Renal pelvis (tissue), 12 donors: ENCODE measurements at places on chromosomes 1 and 21.

- no peak for DNase-seq
These were observed 71.0 kb downstream of the POU2F1 start for GRCh38 chr1:167291539-167292185.

GRCh38 chr1:50419907-50420677, 3.2 kb downstream of the DMRTA2 start:
- no peak for DNase-seq

DNA sequence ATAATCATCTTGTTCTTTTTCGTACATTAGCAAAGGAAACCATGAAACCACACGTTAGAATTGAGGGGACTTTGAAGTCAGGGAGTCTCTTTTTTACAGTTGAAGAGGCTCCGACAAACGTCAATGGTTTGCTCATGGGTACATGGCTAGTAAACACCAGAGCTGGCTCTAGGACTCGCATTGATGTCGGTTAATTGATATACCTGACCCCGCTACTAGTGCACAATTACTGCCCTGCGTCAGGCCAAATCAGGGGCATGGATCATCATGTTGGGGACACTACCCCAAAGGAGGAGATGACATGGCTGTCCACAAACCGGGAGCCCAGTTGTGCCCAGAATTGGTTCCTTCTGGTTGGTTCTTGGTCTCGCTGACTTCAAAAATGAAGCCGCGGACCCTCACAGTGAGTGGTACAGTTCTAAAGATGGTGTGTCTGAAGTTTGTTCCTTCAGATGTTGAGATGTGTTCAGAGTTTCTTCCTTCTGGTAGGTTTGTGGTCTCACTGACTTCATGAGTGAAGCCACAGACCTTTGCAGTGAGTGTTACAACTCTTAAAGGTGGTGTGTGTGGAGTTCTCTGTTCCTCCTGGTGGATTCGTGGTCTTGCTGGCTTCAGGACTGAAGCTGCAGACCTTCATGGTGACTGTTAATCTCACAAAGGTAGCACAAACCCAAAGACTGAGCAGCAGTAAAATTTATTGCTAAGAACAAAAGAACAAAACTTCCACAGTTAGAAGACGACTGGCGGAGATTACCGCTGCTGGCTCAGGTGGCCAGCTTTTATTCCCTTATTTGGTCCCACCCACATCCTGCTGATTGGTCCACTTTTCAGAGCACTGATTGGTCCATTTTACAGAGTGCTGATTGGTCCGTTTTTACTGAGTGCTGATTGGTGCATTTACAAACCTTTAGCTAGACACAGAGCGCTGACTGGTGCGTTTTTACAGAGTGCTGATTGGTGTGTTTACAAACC, 126.9 kb upstream of the ERRFI1 start:
- no peak for DNase-seq

GRCh38 chr1:204441558-204441957, 29.9 kb upstream of the PPP1R15B start:
- DNase-seq = no peak

DNA sequence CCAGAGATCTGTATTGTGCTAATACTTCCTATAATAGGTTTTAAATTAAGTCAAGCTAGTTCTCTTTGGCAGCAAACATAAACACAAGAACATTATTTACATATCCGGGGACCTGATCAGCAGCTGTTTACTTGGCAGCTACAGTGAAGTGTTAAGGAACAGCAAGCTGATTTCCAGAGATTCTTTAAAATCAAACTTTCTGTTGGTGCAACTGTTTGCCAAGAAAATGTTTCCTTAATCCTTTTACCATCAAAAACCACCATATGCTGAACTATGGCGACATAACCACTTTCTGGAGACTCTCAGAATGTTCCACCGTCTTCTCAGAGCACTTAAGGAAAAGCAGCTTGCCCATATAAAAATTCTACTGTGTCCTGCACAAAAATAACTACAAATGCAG, 107.0 kb upstream of the KRTAP19-8 start:
- DNase-seq = no peak
